ENCODE measurements at places on chromosomes 1 and 21. TPM values are rescaled to one million over a fixed set of nuclear protein-coding genes. Genes with fewer than 3 reads are reported as not detected.

Gene FCER1G
- not detected for total RNA-seq

Gene SLFNL1
- 0.46 TPM for total RNA-seq

Gene SPRR5
- total RNA-seq = not detected

Gene CD84
- total RNA-seq = not detected

Gene CCDC185
- not detected for total RNA-seq

Gene LCE1D
- total RNA-seq = not detected

Gene PGLYRP4
- total RNA-seq = not detected

Gene RXFP4
- not detected for total RNA-seq

Gene UTS2
- under 0.01 TPM for total RNA-seq

Gene TSPEAR
- total RNA-seq = not detected

Gene UBASH3A
- total RNA-seq = not detected

Gene PGD
- 117 TPM for total RNA-seq

Gene ZNF648
- total RNA-seq = not detected

Gene ERICH3
- total RNA-seq = not detected

Gene DIRAS3
- total RNA-seq = 0.97 TPM

Gene CFAP107
- not detected for total RNA-seq

Gene KRTAP10-8
- total RNA-seq = not detected

Gene XCL2
- not detected for total RNA-seq

Gene ACTL8
- under 0.01 TPM for total RNA-seq

Gene TNFRSF18
- total RNA-seq = not detected

Data from epithelial cell of umbilical artery (primary cell).